Epithelial cell of proximal tubule (primary cell): ENCODE measurements at places on chromosomes 16 and 17. TPM values are rescaled to one million over a fixed set of nuclear protein-coding genes. Genes with fewer than 3 reads are reported as not detected.

The CTRB1 gene
- not detected in 2 replicates for total RNA-seq

- no peak for DNase-seq
Measured at GRCh38 chr17:75240394-75241142, 20.8 kb downstream of the GGA3 start.

- DNase-seq: no peak
Measured at GRCh38 chr16:27691721-27692120, 141.8 kb downstream of the KATNIP start.

DNA sequence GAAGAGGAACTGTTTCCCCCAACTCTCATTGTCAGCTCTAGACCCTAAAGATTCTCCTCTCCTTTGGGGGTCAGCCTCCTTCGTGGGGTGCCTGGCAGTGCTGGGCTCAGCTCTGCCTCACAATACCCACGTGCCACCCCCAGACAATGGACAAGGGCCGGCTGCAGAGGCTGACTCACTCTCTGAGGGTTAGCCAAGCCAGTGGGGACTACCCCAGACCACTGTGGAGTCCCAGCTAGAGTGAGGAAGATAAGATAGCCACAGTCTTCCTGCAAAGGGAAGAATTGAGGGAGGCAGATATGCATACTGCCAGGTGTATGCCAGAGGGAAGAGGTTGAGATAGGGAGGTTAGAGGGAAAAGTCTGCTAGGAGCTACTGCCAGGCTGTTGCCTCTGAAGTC, 13.5 kb upstream of the MTMR4 start:
- no peak for DNase-seq

GRCh38 chr17:38867179-38867967, 2.5 kb upstream of the LASP1 start:
- no peak for DNase-seq

DNA sequence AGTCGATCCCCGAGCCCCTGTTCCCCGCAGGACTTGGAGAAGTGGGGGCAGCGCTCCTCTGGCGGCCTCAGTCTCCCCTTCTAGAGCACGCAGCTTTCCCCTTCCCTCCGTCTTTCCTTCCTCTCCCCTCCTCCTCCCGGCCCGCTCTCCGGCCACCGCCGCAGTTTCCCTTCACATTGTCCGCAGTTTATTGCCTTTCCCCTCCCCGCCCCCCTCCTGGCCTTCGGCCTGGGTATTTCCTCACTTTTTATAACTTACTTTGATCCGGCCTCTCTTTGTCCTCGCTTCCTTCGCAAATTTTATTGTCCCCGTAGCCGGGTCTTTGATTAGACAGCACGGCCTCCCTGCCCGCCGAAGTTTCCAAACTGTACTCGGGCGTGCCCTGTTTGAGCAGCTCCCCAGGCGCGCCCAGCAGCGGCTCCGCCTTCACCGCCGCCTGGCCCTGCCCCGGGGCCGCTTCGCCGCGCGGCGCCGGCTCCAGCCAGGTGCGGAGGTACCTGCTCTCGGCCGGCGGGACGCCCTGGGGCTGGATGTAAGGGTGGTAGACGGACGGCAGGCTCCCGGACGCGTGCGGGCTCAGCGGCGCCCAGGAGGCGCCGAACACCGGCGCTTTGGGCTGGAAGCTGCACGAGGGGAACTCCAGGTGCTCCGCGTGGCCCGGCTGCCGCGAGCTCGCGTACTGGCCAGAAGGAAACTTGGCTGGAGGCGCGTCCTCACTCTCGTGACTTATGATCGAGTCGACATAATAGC, 488 bp downstream of the HOXB9 start:
- no peak for DNase-seq

The KRTAP4-9 gene
- 0.58 TPM in 1 of 2 replicates, not detected in the other for total RNA-seq

GRCh38 chr16:86285938-86286921, 224.1 kb upstream of the FOXF1 start:
- no peak for DNase-seq

The ATP2C2 gene
- 1.4 and 6.3 TPM in 2 replicates for total RNA-seq

The TPSB2 gene
- total RNA-seq: not detected in 2 replicates

DNA sequence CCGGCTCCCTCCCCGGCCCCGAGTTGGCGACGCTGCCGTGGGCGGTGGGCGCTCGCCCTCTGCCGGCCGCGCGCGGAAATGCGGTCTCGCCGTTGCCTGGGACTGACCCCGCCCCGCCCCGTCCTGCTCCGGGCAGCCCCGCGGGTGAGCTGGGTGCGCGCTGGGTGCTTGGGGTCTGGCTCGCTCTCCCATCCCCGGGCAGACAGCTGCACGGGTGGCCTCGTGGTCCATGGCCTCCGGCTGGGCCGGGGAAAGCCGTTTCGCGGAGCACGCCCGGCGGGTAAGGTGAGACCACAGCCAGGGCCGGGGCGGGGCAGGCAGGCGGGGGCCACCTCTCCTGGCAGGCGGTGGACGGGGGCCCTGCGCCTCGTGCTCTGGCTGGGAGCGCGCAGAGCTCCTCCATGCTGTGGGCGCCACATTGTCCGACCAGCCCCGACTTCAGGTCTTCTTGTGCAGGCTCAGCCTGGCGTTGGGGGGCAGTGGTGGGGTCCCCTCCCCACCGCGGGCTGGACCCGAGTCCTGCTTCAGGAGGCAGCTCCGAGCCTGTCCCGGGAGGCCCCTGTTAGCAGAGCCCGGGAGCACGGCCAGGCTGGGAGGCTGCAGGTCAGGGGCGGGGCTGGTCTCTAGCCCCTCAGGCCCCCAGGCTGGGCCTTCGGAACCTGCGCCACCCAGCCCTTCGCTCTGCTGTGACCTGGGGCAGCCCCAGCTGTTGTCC, 7.0 kb upstream of the C1QTNF8 start:
- DNase-seq: no peak

- no peak for DNase-seq
Measured at GRCh38 chr17:50101346-50102163, 6.4 kb downstream of the PDK2 start.

- no peak for DNase-seq
Measured at GRCh38 chr17:9865586-9865985, 39.5 kb downstream of the RCVRN start.

DNA sequence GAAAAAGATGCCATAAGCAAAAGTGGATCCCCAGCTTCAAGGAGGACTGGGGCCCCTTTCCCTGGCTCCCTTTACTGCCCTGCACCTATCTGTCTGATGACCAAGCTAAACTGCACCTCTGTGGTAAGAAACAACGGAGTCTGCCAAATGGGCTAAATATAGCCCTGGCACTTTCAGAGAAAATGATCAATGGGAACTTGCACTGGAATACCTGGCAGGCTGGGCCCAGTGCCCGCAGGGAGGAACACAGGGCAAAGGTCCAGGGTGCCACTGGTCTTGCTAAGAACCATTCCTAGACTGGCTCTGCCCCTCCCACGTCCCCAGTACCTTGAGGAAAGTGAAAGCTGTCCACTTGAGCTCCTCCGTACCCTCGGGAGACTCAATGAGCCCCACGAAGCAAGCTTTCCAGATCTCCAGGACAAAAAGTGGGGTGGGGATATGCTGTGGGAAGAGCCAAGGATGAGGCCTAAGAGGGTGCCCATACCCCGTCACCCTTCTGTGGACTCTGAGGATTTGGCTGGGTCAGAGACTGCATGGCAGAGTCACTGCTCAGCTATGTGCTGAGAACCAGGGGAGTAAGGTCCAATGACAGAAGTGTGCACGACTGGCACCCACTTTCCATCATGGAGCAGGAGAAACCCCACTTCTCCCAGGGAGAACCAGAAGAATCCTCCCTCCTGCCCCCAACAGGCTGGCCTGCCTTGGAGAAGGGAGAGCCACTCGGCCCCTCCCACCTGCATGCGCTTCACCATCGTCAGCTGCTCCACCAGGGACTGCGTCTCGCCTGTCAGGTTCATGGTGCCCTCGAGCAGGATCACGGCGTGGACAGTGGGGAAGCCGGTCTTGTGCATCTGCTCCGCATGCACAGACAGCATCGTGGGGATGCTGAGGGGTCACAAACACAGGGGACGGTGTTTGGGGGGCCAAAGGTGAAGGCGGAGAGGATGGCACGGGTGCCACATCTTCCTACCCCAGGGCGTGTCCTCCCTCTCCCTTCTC, 17.4 kb downstream of the CSF3 start:
- no peak for DNase-seq

- DNase-seq: no peak
Measured at GRCh38 chr17:39473310-39473709, 12.0 kb downstream of the CDK12 start.

- no peak for DNase-seq
Measured at GRCh38 chr16:86252596-86252995, 257.7 kb upstream of the FOXF1 start.

GRCh38 chr16:46621006-46621933, at the start of gene SHCBP1:
SHCBP1 (minus strand) TSS chr16:46621379; CDS start chr16:46621359, 20 bp downstream.
- DNase-seq: no peak

- DNase-seq: no peak
Measured at GRCh38 chr17:2337544-2338314, 428 bp downstream of the SGSM2 start.

The ARL5C gene
- total RNA-seq: not detected in 2 replicates

DNA sequence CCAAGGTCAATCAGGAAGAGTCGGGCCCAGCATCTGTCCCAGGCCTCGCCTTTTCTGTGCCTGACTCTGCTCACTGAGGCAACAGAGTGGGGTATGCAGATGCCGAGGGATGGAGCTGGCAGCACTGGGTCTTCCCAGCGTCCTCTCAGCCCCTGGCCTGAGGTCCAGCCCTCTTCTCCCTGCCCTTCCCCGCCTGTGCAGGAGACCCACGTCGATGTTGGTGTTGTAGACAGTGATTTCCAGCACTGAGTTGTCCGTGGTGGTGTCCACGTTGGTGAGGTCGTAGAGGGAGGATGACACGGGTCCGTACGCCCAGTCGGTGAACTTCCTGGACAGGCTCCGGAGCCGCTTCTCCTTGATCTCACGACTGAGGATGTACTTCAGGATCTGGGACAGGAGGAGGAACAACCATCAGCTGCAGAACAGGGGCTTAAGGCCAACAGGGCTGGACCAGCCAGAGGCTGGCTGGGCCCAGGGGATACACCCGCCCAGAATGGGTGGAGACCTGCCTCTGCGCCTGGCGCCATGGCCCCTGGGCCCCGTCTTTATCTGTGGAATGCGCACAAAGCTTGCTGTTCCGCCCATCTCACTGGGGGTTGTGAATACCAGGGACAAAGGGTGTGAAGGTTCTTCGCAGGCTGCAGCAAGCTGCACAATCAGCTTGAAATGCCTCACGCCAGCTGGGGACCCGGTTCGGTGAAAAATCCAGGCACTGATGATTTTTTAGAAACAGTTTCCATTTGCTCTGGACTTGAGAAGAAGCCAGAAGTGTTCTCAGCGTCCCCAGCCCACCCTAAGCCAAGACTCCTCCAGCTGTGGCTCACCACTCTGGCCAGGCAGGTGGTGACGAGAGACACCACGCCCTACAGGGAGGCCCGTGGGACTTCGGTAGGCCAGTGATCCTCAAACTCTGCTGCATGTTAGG, 27.5 kb downstream of the TRPV3 start:
- no peak for DNase-seq

- no peak for DNase-seq
Measured at GRCh38 chr16:21656795-21657768, 4.7 kb upstream of the IGSF6 start.

DNA sequence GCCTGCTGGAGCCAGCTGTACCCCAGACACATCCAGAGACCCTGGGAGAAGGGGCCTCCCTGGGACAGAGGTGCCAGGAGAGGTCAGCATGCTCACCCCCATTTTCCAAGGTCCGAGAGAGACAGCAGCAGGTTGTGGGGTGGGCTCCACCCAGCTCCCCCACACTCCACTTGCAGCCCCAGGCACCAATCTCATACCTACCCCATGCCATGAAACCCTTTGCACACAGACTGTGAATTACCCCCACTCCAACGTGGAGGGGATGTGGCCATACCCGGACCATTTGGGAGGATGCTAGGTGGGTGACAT, 34.0 kb downstream of the ZFPM1 start:
- DNase-seq: no peak

DNA sequence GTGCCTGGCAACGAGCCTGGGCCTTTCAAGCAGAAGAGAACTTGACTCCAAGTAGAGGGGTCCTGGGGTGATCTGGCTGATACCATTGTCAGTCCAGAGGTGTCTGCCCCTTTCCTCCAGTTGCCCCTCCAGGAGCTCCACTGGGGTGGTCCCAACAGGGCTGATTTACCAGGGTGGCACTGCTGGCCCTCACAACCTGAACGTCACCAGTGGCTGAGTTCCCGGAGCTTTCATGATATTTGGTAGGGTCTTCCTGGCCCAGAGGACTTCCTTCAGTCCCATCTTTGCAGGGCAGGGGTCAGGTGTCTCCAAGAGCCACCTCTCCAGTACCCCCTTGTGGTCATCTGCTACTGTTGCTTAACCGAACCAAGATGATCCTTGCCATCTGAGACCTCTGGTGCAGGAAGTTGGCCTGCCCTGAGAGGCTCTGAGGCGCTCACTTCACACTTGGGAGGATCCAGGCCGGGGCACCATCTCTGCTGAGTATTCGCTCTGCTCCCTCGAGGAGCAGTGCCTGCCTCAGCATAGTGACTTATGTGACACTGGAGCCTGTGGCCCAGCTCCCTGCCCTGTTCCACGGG, 3.5 kb downstream of the LIMD2 start:
- DNase-seq: no peak

DNA sequence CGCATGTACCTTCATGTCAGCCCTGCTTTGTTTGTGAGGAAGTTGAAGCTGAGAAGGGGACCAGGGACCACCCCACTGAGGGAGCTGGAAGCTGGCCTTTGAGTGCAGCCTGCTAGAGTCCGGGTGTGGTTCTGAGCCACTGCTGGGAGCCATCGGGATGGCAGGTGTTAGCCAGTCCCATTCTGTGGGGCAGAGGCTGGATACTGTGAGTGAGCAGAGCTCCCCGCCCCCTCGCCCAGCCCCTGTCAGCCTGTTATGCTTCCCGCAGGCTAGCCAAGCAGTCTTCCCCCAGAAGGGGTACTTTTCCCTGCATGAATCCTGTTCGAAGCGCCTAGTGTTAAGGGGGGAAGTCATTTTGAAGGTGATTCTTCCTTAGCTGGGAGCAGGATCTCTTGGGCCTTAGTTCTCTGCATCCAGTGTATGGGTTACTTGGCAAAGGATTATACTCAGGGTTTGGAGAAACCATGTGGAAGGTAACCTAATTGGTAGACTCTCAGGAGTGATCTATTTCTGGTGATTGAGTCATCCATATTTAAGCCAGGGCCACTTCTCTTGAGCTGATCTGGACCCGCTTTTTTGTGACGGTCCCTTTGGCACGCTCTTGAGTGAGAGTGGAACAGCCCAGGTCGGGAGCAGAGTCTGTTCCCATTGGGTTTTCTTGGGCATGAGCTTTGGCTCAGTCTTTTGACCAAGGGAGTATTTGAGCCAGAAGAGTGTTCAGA, 23.8 kb downstream of the AKAP1 start:
- no peak for DNase-seq

DNA sequence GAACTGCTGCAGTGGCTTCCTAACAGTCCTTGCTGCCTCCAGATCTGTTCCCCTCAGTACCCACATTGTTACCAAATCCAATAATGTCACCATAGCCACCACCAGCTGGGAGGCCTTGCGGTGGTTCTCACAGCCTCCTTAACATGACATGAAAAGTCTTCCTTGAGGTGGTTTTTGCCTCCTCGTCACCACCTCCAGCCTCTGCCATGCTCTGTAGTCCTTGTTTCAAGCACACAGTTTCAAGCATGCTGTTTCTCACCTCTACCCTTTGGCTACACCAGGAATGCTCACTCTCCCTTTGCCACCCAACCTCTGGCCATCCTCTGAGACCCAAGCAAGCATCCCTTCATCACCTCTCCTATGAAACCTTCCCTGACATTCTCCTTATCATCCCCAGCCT, 47.2 kb downstream of the DNAH9 start:
- DNase-seq: no peak

The CMTM1 gene
- 4.3 and 5.0 TPM in 2 replicates for total RNA-seq

The CLDN7 gene
- total RNA-seq: 105 and 200 TPM in 2 replicates

- DNase-seq: peak; percentile 45
Measured at GRCh38 chr17:75155191-75155601, 884 bp upstream of the JPT1 start.

The CHRNE gene
- 1.0 TPM in 1 of 2 replicates, not detected in the other for total RNA-seq
